ENCODE measurements at places on chromosomes 2 and 18. TPM values are rescaled to one million over a fixed set of nuclear protein-coding genes. Genes with fewer than 3 reads are reported as not detected.

The C2orf66 gene
- total RNA-seq = 0.54 TPM

DNA sequence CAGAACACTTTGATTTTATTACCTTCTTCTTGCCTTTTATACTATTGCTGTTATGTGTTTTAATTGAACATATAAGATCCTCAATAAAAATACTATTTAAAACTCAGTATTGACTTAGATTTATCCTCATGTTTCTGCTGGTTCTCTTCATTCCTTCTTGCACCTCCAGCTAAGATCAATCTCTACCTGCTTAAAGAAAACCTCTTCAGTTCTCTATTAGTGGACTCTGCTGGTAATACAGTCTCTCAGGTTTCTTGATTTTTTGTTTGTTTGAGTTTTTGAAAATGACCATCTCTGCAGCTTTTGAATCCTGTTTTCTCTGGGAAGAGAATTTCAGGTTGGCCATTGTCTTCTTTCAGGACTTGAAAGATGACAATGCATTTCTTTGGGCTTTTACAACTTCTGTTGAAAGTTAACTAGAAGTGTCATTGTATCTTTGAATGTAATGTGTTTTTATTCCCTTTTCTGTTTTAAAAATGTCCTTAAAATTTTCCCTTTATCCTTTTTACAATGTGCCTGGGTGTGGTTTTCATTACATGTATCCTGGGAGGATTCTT, 29.8 kb upstream of the TMEM131 start:
- H3K4me3 ChIP-seq = no peak overlapping the region
- no peak overlapping the region for H3K27ac ChIP-seq
- no peaks in the 10 kb centered on the region for H3K36me3 ChIP-seq

GRCh38 chr18:3590096-3590630, 140.2 kb downstream of the TGIF1 start:
- no peak overlapping the region for H3K4me3 ChIP-seq
- DNase-seq = no peak

DNA sequence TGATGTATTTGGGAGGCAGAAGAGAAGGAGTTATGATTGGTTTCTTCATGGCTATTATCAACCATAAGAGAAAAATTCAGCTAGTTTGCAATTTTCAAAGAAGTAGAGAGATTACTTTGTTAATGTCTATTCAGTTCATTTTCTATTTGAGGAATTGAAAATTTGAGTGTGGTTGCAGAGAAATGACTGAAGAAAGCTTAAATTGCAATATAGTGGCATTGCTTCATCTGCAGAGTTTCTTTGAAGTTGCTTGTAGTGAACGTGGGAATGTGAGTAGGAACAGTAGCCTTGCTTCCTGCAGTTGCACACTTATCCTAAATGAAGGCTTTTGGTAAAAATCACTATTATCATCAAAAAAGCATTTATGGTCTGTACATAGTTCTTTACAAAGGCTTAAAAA, 14.7 kb upstream of the CYRIA start:
- H3K4me1 ChIP-seq = no peaks in the 10 kb centered on the region
- H3K27ac ChIP-seq = no peak overlapping the region
- H3K27me3 ChIP-seq = no peaks in the 10 kb centered on the region
- DNase-seq = no peak
- no peaks in the 10 kb centered on the region for H3K36me3 ChIP-seq

- no peak for DNase-seq
- peak overlapping the region; percentile 92 for H3K27ac ChIP-seq
- H3K4me1 ChIP-seq = peaks cover 31% of the 10 kb centered on the region
- peak overlapping the region; percentile 98 for H3K4me3 ChIP-seq
- no peaks in the 10 kb centered on the region for H3K27me3 ChIP-seq
- H3K36me3 ChIP-seq = no peaks in the 10 kb centered on the region
These were observed 1.5 kb downstream of the ACSL3 start for GRCh38 chr2:222862106-222862908.

GRCh38 chr2:226118471-226119429, 680.9 kb downstream of the IRS1 start:
- H3K36me3 ChIP-seq = no peaks in the 10 kb centered on the region
- peak overlapping the region; percentile 80 for H3K27ac ChIP-seq
- peak; percentile 94 for DNase-seq
- H3K4me3 ChIP-seq = no peak overlapping the region

- no peaks in the 10 kb centered on the region for H3K4me1 ChIP-seq
- peaks cover 7% of the 10 kb centered on the region for H3K27me3 ChIP-seq
- no peak for DNase-seq
These were observed 87.4 kb upstream of the GPC1 start for GRCh38 chr2:240347949-240348500.

DNA sequence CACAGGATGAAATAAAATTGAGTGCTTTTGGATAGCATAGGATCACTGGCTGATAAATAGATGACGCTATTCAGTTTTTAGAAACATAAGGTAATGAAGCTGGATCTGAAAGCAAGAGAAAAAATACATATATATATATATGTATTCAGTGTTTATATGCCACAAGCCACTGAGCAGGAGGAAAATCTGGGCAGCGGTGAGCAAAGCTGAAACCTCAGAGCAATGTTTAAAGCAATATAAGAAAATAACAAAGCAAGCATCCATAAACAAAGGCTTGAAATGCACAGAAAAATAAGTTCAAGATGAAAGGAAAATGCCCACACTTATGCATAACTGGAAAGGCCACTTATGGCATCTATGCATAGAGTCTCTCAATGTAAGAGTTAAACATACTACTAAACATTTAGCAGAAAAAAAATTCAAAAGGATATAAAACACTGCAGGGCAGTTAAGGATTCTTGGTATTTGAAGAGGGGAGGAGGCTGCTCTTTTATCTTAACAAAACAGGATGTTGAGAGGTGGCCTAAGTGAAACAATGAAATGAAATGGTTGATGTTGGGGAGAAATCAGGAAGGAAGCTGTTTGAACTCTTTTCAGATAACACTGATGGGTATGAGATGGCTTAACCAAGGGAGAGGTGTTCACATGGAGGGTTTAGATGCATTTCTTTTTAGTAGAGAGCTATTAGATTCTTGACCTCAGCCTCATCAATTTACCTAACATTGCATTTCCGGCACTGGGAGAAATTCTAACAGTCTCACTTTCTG, 129.1 kb downstream of the ARHGAP15 start:
- no peaks in the 10 kb centered on the region for H3K27me3 ChIP-seq
- no peaks in the 10 kb centered on the region for H3K36me3 ChIP-seq
- no peak overlapping the region for H3K27ac ChIP-seq
- H3K4me3 ChIP-seq = no peak overlapping the region
- DNase-seq = no peak
- H3K4me1 ChIP-seq = no peaks in the 10 kb centered on the region

DNA sequence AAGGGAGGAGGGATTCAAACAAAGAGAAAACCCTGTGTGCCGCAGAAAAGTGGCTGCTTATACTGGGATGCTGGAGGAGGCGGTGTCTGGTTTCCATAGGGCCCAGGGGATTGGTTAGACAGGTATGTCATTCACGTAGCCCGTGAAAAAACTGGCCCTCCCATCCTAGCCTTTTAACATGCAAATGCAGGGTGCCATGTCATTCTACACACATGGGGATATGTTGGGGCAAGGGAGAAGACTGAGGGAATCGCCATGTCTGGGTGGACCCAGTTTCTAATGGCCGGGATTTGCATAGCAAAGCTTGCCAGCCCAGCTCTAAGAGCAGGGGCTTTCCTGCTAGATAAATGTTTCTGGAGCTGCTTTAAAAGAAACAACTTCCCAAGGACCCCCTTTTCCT, 8.2 kb upstream of the RNU2-63P start:
- peaks cover 24% of the 10 kb centered on the region for H3K36me3 ChIP-seq
- no peak for DNase-seq
- no peak overlapping the region for H3K4me3 ChIP-seq
- no peaks in the 10 kb centered on the region for H3K4me1 ChIP-seq
- H3K27me3 ChIP-seq = no peaks in the 10 kb centered on the region

- H3K36me3 ChIP-seq = no peaks in the 10 kb centered on the region
- H3K4me1 ChIP-seq = peaks cover 12% of the 10 kb centered on the region
- DNase-seq = no peak
- H3K27ac ChIP-seq = no peak overlapping the region
These were observed 1.8 kb downstream of the ZBTB7C start for GRCh38 chr18:48407358-48407757.

GRCh38 chr18:39730606-39731005, 2165.0 kb upstream of the CELF4 start:
- H3K27ac ChIP-seq = no peak overlapping the region
- no peaks in the 10 kb centered on the region for H3K4me1 ChIP-seq
- no peaks in the 10 kb centered on the region for H3K27me3 ChIP-seq
- H3K4me3 ChIP-seq = no peak overlapping the region
- DNase-seq = no peak
- H3K36me3 ChIP-seq = no peaks in the 10 kb centered on the region

- H3K27me3 ChIP-seq = no peaks in the 10 kb centered on the region
- H3K27ac ChIP-seq = no peak overlapping the region
- no peak overlapping the region for H3K4me3 ChIP-seq
- DNase-seq = no peak
- no peaks in the 10 kb centered on the region for H3K36me3 ChIP-seq
These were observed 137.7 kb upstream of the CCDC150 start for GRCh38 chr2:196501836-196502235.

DNA sequence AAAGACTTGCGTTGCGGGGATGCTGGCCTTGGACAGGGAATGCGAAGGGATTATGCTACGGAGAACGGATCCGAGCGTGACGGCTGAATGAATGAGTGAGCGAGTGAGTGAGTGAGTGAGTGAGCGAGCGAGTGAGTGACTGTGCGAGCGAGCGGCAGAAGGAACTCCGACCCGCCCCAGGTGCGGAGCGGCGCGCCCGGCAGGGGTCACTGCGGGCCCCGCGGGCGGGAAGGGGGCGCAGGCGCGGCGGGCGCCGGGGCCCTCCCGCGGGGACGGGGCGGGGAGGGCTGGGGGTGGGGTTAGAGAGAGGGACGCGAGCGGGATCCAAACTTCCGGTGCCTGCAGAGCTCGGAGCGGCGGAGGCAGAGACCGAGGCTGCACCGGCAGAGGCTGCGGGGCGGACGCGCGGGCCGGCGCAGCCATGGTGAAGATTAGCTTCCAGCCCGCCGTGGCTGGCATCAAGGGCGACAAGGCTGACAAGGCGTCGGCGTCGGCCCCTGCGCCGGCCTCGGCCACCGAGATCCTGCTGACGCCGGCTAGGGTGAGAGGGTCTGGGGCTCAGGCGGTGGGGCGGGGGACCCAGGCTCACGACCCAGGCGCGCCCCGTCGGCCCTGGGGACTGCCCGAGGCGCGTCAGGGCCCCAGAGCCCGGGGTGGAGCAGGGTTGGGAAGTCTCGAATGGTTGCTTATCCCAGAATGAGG, at the start of gene ITM2C:
ITM2C (plus strand) TSS at position 338 of the 702 bp plus-strand sequence; CDS start at position 422, 84 bp downstream.
- H3K27me3 ChIP-seq = peaks cover 19% of the 10 kb centered on the region
- peak within 1 kb of the TSS; percentile 67 for H3K4me3 ChIP-seq
- peak; percentile 25 for DNase-seq
- no peaks in the 10 kb centered on the region for H3K36me3 ChIP-seq
- peaks cover 33% of the 10 kb centered on the region for H3K4me1 ChIP-seq

Measured in astrocyte (in vitro differentiated cells and primary cell).